ENCODE measurements at places on chromosomes 5 and 9.

- DNase-seq = no peak
Observed at GRCh38 chr5:171629221-171629620, 156.4 kb upstream of the SMIM23 start.

GRCh38 chr9:135969064-135969683 is 8.0 kb upstream of the UBAC1 start:
- DNase-seq = no peak

DNA sequence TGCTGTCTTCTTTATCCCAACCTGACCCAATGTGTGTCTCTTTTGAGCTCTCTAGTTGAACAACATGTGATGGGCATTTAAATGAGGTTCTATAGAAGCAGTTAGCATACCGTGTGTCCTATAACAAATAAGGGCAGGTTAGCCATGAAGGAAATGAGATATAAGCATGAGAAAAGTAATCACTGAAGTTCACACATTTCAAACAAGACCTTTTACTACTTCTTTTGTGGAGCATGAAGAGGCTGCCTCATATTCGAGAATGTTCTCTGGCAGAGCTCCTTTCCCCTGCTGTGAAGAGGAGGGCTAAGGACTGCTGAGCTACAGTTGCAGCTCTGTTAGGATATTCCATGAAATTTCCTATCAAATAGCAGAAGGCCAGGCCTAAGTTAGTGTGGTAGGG is 15.2 kb upstream of the SNCAIP start:
- no peak for DNase-seq

DNA sequence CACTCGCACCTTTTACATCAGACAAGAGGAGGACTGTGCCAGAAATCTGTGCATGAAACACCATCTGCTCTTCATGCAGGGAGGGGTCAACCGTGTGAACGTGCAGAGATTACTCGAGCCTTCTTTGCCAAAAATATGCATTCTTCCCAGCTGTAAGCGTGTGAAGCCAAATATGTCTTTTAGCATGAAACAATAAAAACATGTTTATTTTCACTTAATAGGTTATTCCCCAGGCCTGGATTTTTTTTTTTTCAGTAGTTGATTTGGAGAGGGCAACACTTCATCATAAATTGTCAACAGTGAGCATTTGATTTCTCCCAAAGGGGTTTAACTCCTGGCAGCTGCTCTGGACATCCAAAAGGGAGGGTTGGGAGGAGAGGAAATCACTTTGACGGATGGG is 23.8 kb downstream of the PLAC8L1 start:
- no peak for DNase-seq

DNA sequence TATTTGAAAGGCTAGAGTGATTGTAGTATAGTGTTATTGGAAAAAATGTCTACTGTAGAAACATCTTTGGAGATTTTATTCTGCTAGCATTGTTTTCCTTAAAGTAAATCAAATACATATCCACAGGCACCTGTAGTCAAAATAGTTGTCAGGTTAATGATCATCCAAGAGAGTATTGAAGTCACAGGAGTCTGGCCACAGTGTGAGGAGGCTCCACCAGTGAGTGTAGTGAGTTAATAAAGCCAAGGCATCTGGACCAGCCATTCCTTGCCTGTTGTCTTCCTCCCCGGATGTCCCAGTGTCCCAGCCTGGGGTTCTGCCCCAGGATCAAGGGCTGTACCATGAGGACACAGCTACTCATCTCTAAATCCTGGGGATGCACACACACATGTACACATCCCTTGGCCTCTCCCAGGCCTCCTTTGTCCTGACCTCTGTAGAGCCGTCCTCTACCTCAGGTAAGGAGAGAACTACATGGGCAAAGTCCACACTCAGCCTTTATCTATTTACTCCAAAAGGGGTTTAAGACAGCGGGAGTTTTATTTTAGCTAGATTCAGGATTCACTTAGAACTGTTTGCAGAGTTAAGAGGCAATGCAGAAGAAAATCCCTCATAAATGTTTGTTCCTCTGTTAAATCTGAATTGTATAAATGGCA is 3.7 kb downstream of the PIK3R1 start:
- DNase-seq = no peak

DNA sequence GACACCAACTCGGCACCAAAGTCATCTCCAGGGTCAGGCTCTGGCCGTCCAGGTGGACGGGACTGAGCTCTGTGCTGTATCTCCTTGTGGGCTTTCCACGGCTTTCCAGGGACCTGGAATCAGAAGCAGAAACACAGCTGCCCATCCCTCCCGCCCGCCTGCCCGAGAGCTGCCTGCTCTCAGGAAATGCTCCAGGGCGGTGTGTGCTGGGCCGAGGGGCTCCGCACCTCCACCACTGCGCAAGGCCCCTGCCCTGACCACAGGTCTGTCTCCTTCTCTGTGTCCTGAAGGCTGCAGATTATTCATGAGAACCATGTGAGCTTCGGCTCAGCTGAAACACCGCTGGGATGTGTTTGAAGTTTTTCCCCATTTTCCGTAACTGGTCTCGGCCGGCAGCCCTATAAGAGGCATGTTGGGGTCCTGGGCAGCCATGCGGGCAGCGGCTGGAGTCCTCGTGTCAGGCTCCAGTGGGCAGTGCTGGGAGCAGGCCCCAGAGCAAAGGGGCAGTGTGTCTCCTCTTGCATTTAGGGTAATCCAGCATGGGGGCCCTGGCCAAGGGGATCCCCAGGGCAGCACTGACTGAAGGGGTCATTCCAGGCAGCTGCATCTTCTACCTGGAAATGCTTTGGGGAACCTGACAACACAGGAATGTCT is 22.8 kb downstream of the NKD2 start:
- no peak for DNase-seq

- DNase-seq = peak; percentile 4
Observed at GRCh38 chr9:8660383-8660782, 860.8 kb upstream of the DMAC1 start.

GRCh38 chr9:126852086-126852688 is 8.3 kb upstream of the ZBTB34 start:
- no peak for DNase-seq

GRCh38 chr9:74330487-74331214 is 166.5 kb upstream of the RORB start:
- DNase-seq = no peak

DNA sequence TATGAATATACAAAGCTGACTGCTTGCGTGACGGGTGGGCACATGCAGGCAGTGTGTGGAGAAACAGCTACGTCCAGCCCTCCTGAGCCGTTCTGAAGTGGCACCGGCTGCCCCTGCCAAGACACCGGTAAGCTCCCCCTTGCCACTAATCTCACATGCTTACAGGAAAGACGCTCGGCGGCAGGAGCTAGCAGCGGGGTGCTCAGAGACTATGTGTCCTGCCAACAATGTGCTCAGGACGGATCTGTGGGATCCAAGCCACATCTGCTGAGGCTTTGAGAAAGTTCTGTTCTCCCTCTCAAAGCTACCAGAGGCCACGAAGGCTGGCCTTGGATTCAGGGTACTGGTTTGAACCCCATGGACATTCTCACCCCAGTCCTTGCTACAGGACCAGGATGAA is 157.2 kb upstream of the PHYKPL start:
- no peak for DNase-seq

DNA sequence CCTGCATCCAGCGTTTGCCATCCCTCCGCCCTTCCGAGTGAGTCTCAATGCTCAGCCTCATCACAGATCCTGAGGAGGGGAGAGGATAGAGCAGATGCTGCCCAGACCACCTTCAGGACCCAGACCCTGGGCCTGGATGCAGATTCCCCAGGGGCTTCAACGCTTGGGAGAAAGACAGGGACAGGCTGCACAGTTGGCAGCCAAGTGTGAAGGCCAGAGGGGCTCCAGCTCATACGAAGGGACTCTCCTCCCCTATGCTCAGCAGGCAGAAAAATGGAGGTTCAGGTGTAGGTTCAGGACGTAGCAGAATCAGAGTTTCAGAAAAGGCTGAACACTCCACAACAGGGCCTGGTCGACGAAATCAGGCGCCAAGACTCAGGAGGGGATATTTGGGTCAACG is 378.5 kb upstream of the IRX1 start:
- no peak for DNase-seq

DNA sequence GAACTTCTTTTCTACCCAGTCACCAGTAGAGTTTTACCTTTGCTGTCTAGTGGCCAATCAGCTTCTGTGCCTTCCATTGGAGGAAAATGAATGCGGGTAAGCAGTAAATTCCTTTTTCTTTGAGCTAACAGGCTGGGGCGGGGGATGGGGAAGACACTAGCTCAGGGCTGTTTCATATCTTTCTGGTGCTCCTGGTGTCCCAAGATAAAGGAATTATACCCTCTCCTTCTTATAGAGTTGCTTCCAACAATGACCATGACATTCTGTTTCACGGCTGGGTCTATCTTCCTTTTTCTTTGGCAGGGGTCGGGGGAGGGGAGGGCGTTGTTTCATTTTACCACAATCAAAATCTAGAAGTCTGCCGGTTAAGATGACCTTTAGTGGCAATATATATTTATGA is 51.2 kb upstream of the RPS23 start:
- no peak for DNase-seq

DNA sequence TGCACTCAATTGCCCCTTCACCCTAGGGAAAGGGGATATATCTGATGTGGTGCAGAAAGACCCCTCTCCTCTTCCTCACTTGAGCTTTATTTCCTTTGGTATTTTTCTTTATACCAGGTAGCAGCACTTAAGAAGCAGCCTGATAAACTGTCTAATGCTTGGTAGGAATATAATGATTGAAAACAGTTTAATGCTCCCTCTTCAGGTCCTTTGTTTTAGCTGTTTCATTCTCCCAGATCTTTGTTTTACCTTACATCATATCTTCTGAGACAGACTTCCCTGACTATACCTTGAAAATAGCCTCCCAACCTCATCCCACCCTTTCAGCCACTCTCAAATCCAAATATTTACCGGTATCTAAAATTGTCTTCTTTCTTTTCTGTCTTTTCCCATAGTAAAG is 87.9 kb downstream of the NUDT12 start:
- no peak for DNase-seq

GRCh38 chr5:78648359-78649210 is at the start of gene LHFPL2:
Gene LHFPL2, minus strand, starts transcription at chr5:78648772. Its CDS starts 138,559 bp downstream, at chr5:78510213.
- peak; percentile 18 for DNase-seq

GRCh38 chr5:65982635-65983034 is 56.3 kb downstream of the ERBIN start:
- DNase-seq = no peak

GRCh38 chr5:59745415-59745863 is 148.1 kb downstream of the PDE4D start:
- DNase-seq = no peak

DNA sequence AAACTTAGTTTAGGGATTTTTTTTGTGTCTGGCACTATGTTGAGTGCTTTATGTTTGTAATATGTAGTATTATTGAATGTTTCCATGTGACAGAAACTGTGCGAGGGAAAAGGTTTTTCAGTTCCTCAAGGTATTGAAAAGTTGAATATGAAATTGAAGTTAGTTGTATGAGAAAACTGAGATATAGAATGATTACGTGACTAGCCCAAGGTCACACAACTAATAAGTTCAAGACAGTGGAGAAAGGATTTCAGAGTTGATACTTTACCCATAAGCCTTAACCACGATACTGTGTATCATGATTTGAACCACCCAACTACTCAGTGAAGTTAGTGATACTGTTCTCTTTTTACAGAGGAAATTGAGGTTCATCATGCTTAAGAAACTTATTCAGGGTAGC is 5.7 kb downstream of the NIPBL start:
- no peak for DNase-seq

- no peak for DNase-seq
Observed at GRCh38 chr9:130627896-130628792, 36.2 kb upstream of the PRDM12 start.

DNA sequence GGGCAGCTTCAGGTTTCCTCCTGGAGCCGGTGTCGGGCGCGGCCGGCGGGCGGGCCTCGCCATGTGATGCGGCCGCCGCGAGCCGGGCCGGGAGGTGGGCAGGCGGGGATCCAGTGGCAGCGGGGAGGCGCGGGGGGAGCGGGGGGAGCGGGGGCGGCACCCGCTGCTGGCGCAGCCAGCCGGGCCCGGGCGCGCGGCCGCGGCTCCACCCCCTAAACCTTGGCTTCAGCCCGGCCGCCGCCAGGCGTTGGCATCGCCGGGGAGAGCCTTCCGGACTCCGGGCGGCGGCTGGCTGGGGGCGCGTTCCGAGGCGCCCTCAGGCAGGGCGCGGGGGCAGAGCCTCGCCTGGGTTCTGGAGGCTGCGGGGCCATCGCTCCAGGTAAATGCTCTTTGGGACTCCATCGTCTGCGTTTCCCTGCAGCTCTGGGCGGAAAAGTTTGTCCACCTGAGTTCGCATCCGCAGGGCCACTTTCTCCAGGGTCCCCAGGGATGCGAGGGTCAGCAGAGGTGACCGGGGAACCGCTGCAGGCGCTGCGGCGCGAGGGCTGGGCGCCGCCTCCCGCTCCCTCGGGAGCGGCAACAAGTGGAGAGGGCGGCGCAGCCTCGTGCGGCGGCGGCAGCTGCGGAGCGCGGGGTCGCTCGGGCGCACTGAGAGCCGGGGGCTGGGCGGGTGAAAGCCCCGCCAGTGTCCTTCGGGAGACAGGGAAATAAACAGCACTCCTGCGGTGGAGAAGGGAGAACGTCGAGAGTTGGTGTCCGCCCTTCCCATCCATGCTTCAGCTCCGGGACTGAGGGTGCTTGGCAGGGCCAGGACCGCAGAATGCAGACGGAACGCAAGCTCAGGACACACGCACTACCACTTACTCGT is at the start of gene ARHGEF28:
ARHGEF28 (plus strand) TSS at position 253 of the 868 bp plus-strand sequence. CDS start 58,656 bp downstream, outside the sequence.
- peak; percentile 26 for DNase-seq

DNA sequence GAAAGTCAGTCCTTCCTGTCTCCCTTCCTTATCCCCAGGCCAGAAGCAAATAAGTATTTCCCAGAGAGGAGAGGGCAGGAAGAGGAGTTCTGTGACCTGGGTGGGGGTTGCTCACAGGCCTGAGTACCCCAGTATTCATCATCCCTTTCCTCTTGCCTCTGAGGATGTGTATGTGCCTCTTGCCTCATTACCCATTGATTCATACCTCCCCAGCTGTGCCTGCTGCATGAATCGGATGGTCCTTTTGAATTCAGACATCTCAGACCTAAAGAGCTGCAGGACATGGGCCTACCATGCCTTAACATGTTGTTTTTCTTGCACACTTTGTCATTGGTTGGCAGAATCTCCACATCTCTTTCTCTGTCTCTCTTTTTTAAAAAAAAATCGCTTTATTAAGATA is 112.8 kb upstream of the SHB start:
- no peak for DNase-seq

- DNase-seq = no peak
Observed at GRCh38 chr5:7445068-7445467, 49.1 kb downstream of the ADCY2 start.

- DNase-seq = no peak
Observed at GRCh38 chr9:108863891-108864290, 1.8 kb downstream of the ACTL7A start.

- DNase-seq = no peak
Observed at GRCh38 chr5:9283021-9283420, 262.9 kb downstream of the SEMA5A start.

DNA sequence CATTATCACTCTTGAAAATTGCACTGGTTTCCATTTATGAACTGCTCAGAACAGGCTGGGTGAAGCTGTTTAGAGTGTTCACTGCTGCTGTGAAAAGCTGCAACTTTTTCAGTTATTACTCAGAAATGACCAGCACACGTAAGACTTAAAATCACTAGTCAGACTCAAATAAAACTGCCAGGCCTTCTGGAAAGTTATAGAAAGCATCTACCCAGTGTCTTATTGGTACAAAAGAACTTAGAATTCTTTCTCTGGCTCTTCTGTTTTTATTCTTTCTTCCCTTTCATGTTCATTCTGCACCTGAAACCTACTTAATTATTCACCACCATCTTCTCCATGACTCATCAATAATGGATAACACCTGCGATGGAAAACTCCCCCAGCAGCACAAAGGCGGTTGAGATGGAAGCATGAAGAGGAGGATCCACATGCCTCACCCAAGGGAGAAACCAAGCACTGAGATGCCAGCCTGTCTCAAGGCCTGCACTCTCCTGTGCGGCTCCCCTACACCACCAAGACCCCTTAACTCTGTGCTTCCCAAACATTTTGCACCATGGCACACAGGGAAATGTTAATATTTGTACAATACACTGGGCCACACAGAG is 171.9 kb downstream of the ENTREP1 start:
- no peak for DNase-seq
